Thyroid gland (tissue), 4 donors: ENCODE measurements at places on chromosomes 3 and 15. TPM values are rescaled to one million over a fixed set of nuclear protein-coding genes. Genes with fewer than 3 reads are reported as not detected.

DNA sequence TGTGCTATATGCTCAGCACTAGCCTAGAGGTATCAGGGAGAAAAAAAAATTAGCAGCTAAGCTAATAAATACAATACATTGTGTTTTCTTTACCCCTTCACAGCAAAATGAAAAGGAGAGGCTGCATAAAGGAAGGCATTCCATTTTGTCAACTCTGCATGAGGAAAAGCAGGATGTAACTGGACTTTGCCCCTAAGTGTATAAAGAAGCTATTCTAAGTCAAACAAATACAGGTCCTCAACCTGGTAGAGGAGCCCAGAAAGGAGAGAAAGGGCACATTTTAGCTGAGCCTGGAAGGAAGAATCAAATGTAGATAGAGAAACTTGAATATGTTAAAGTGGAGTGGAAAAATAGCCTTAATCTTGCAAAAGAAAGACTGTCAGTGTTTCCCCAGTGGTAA is 89.0 kb upstream of the SPRED1 start:
- peaks cover 2% of the 10 kb centered on the region for H3K4me1 ChIP-seq
- H3K36me3 ChIP-seq = no peaks in the 10 kb centered on the region
- DNase-seq = no peak
- no peaks in the 10 kb centered on the region for H3K27me3 ChIP-seq
- no peak overlapping the region for H3K27ac ChIP-seq

GRCh38 chr3:5011555-5012256 is 32.5 kb downstream of the BHLHE40 start:
- no peak for DNase-seq
- no peak overlapping the region for H3K4me3 ChIP-seq
- no peaks in the 10 kb centered on the region for H3K27me3 ChIP-seq
- H3K36me3 ChIP-seq = no peaks in the 10 kb centered on the region

DNA sequence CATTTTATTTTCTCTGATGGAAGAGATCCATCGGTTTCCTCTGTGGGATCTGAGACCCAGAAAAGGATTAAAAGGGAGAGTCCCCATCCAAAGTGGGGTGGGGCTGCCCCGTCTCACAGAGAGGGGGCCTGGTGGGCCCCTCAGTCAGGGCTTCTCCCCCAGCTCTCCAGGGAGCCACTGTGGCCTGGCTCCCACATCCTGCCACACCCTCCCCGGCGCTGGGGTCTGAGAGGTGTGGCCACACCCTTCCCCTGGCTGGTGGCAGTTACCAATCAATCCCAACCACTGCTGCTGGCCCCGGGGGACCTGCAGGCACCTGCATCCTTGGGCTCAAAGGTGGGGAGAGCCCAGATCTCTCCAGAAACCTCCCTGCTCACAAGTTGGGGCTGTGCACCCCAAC is 161.8 kb upstream of the IQSEC1 start:
- no peak overlapping the region for H3K27ac ChIP-seq
- H3K4me1 ChIP-seq = no peaks in the 10 kb centered on the region

The C3orf20 gene
- not detected for total RNA-seq

DNA sequence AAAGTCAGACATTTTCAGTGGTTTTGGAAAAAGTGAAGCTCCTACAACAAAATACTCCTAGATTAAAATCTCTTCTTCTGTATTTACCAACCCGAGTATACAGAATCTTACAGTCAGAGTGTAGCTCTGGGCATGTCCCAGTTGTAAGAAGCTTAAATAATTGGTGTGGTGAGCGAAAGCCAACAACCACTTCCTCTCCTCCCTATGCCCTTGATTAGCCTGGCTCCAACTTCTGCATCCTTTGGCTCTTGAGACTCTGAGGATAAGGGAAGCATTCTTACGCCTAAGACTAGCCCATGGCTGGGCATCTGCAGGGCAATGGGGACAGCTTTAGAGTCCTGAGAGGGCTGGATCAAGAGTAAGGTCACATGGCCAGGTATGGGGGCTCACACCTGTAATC is 25.5 kb downstream of the RFT1 start:
- no peak overlapping the region for H3K27ac ChIP-seq
- H3K36me3 ChIP-seq = peaks cover 12% of the 10 kb centered on the region
- H3K4me3 ChIP-seq = no peak overlapping the region

DNA sequence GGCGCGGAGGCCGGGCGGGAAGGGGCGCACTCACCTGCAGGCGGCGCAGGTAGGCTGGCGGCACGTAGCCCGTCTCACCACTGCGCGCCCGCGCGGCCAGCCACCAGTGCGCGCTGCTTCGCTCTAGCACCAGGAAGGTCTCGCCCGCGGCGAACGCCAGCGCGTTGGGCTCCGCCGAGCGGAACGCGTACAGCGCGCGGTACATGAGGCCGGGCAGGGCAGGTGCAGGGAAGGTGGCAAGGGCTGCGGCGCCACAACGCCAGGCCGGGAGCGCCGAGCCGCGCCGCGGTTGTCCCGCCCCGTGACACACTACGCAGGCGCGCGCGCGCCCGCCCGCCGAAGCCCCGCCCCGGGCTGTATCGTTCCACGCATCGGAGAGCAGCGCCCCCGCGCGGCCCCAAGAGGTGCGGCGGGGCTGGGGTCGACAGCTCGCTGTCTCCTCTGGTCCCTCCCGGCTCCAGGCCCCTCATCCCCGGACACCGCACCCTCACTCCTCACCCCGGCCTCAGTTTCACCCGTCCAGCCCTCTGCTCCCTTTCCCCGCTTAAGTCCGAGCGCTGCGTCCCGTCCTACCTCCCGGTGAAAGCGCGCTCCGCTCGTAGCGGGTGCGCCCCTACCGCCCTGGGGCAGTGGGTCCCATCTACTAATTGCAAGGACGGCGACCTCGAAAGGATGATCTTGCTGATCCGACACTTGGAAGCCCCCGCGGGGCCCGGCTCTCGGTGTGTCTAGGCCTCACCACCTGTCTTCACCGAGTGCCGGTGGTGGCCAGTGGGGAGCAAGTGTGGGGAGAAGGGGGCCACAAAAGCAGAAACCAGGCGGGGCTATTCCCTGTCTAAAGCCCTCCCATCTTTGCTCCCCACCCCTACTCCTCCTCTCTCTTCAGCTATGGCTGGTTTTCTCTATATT is at the start of gene NCKIPSD:
TSS of gene NCKIPSD (minus strand) at position 313 of the 909 bp plus-strand sequence. CDS start at position 205, 108 bp downstream.
- H3K27ac ChIP-seq = peak within 1 kb of the TSS; percentile 82
- peaks cover 26% of the 10 kb centered on the region for H3K36me3 ChIP-seq
- H3K4me3 ChIP-seq = peak within 1 kb of the TSS; percentile 92

GRCh38 chr3:179666030-179666429 is 13.2 kb downstream of the USP13 start:
- no peaks in the 10 kb centered on the region for H3K36me3 ChIP-seq
- no peak overlapping the region for H3K4me3 ChIP-seq
- peak overlapping the region; percentile 83 for H3K27ac ChIP-seq
- DNase-seq = no peak
- peaks cover 46% of the 10 kb centered on the region for H3K4me1 ChIP-seq
- no peaks in the 10 kb centered on the region for H3K27me3 ChIP-seq

DNA sequence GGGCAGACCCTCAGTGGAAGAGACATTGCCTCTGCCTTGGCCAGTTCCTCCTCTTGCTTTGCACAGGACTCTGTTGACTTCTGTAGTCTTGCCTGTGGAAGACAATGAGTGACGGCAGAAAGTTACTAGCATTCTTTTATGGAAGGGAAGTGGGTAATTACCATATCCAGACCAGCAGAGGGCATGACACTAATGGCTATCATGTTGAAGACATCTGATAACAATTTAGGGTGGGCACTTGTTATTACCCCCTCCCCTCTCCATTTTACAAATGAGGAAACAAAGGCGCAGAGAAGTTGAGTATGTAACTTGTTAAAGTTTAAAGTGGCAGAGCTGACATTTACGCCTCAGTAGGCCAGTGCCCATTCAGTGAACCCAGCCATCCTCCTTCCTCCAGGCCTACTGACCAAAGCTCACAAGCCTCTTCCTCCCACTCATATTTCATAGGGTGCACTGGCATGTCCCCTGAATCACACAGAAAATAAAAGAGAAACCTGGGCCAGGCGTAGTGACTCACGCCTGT is 48.2 kb upstream of the FMN1 start:
- no peaks in the 10 kb centered on the region for H3K27me3 ChIP-seq
- H3K27ac ChIP-seq = peak overlapping the region; percentile 88
- H3K36me3 ChIP-seq = no peaks in the 10 kb centered on the region
- peaks cover 15% of the 10 kb centered on the region for H3K4me1 ChIP-seq
- peak; percentile 16 for DNase-seq

The EMC7 gene
- total RNA-seq = 47.5 TPM

The RGMA gene
- 8.2 TPM for total RNA-seq

- peaks cover 11% of the 10 kb centered on the region for H3K4me1 ChIP-seq
- H3K27me3 ChIP-seq = no peaks in the 10 kb centered on the region
- DNase-seq = no peak
- H3K36me3 ChIP-seq = no peaks in the 10 kb centered on the region
- no peak overlapping the region for H3K4me3 ChIP-seq
Measured at GRCh38 chr15:25394898-25395297, 43.9 kb downstream of the UBE3A start.
